ENCODE measurements at places on chromosomes 13 and 19. TPM values are rescaled to one million over a fixed set of nuclear protein-coding genes. Genes with fewer than 3 reads are reported as not detected.
A peak's percentile ranks its signal among the peaks of the same experiment; 100 is the strongest.

DNA sequence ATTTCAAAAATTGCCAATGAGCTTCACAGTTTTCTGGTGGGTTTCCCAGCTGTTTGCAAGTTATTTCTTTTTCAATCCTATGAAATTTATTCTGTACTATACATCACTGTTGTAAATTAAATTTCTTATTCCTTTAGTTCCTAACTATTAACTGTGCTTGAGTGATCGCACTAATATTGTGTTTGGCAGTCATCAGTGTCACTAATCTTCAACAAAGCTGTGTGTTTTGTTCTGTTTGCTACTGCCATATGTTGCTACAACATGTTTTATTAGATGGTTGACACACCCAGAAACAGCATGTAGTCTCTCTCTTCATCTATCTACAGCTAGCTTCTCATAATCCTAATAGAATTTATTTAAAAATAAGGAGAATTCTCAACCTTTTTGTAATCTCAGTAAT lies 453.6 kb upstream of the PRR20A start:
- no peak for DNase-seq

- no peak for DNase-seq
These were observed 285.7 kb downstream of the TBC1D4 start for GRCh38 chr13:75196147-75196837.

DNA sequence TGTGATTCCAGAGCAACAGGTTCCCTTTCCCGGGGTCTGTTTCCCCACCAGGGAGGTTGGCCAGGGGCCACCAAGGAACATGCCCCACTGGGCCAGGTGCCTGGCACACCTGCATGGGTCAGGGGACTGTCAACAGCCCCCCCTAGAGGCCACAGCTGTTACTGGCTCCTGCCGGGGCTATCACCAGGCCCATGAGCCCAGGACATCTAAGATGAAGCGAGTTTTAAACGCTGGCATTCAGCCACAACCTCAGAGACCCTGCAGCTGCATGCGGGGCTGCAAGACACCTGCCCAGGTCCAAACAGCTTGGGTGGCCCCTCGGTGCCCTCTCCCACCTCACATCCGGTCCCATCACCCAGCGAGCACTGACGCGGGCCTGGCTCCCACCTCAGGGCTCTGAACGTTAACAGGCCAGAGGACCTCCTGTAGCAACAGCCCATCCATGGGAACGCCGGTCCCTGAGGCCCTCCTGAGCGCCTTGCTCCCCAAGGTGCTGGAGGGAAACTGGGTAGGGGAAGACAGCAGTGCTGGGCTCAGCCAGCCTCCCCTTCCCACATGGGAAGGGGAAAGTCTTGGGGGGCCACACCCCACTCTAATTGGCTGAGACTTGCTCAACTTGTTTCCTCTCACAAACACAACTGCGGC lies 12.0 kb downstream of the KHSRP start:
- DNase-seq = peak; percentile 71

DNA sequence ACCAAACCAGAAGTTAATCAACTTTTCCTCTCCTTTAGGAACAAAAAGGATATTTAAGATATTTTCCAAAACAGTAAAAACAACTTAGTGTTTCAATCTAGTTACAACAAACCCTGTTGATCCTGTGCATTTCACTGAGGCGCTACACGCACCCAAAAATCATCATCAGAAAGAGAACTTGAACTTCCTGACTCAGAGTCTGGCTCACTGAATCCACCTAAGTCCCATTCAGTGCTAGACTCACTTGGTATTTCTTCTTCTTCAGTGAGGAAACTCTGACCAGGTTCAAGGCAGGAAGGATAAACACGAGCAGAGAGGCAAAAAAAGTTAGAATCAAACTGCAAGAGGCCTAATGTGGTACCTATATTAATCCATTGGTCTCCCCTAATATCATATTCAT lies 2.2 kb downstream of the KBTBD6 start:
- DNase-seq = no peak

DNA sequence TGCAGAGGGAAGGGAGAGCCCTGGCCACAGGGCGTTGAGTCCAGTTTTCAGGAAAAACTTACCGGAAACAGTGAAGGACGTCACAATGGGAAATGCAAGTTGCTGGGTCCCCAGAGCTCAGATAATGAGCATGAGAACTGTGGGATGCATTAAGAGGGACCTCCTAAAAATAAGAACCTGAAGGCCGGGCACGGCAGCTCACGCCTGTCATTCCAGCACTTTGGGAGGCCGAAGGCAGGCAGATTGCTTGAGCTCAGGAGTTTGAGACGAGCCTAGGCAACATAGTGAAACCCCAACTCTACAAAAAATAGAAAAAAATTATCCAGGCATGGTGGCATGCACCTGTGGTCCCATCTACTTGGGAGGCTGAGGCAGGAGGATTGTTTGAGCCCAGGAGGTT lies 170.6 kb downstream of the URI1 start:
- DNase-seq = no peak

- no peak for DNase-seq
These were observed 1877.7 kb upstream of the PRR20A start for GRCh38 chr13:55263045-55263444.

DNA sequence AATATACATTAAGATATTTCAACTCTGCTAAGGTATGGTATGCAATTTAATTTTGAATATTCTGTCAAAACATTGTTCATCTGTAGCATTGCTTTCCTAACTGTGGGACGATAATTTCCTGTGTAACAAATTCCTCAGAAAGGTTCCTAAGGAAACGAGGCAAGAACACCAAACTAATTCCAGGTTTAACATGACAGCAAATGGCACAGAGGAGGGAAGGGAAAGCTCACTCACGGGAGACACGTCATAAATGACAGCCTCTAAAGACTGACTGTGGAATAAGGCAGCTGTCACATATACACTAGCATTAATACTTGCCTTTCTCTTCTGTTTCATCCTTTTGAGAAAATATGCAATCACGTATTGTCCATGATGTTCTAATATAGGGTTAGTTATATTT lies 380.6 kb downstream of the LIG4 start:
- DNase-seq = no peak

DNA sequence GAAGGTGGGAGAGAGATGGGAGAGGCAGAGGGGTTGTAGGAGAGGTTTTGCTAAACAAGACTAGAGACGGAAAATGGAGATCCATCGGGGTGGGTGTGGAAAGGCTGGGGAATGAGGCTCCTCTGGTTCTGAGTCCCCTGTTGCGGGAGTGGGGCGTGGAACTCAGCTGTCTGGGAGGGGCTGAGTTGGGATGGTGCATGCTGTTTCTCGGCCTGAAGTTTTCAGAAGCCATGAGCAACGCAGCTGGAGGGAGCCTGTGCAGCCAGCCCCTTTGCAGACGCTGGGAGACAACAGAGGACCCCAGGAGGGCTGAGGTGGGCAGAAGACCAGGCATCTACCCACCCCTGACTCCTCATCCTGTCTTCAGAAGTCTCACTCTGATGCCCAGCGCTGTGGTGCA lies 7.4 kb upstream of the GIPR start:
- no peak for DNase-seq

DNA sequence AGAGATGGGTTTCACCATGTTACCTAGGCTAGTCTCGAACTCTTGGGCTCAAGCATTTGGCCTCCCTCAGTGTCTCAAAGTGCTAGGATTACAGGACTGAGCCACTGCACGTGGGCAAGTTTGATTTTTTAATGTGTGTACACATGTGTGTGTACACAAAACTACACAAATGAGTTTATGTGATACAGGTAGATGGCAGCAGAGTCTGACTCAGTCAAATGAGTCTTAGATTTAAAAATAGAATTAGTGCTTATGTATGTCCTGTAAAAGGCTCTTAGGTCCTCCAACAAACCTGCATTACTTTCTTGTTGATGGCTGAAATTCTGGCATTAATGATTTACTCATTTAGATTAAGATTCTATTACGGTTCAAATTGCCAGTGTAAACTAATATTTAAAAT lies 293.7 kb downstream of the PCDH17 start:
- DNase-seq = no peak

DNA sequence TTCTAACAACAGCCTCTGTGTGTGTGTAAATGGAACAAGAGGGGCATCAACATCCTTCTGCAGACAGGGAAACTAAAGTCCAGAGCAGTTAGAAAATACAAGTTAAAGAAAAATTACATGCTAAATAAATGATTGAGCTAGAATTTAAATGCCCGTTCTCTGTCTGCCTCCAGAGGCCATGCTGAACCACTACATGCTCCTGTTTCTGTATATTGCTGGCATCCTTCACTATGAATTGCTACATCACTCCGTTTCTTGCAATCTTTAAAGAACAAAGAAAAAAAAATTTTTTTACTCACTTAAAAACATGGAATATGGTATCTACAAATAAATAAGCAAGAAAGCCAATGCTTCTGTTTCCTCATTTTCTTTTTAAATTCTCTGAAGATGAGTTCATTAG lies 47.9 kb downstream of the DCT start:
- DNase-seq = no peak

- no peak for DNase-seq
These were observed 111.6 kb downstream of the GGACT start for GRCh38 chr13:100476963-100477362.

- DNase-seq = no peak
These were observed 46.2 kb upstream of the SOX21 start for GRCh38 chr13:94758436-94758960.

DNA sequence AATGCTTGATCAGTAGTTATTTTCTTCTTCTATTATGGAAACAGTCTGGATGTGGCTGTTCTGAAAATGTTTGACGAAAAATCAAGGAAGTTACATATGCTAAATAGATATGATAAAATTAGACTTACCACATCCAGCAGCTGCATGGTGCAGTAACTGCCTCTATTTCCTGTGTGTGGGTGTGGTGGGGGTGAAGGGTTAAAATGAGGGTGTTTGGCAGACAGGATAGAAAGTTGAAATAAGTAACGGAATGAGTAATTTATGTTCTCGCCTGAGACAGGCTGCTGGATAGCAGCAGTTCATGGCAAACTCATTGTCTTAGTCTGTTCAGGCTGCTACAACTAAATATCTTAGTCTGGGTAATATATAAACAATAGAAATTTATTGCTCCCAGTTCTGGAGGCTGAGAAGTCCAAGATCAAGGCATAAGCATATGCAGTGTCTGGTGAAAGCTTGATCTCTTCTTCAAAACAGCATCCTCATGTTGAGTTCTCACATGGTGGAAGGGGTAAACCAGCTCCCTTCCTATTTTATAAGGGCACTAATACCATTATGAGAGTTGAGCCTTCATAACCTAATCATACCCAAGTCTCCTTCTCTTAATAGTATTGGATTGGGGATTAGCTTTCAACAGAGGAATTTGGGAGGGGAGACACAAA lies 1248.9 kb downstream of the SLITRK5 start:
- no peak for DNase-seq

- no peak for DNase-seq
These were observed 11.5 kb downstream of the GPR183 start for GRCh38 chr13:99295488-99296252.

- no peak for DNase-seq
These were observed 208.8 kb downstream of the COG6 start for GRCh38 chr13:39864221-39864620.

GRCh38 chr13:42649831-42650230 lies 75.9 kb downstream of the TNFSF11 start:
- no peak for DNase-seq

DNA sequence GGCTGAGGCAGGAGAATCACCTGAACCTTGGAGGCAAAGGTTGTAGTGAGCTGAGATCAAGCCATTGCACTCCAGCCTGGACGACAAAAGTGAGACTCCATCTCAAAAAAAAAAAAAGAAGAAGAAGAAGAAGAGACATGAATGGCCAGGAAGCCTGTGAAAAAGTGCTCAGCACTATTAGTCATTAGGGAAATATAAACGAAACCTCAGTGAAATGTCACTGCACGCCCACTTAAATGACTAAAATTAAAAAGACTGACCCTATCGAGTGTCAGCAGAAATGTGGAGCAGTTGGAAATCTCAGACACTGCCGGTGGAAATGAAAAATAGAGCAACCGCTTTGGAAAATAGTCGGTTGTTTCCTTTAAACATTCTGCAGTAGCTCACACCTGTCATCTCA lies 5.5 kb upstream of the TYROBP start:
- no peak for DNase-seq

DNA sequence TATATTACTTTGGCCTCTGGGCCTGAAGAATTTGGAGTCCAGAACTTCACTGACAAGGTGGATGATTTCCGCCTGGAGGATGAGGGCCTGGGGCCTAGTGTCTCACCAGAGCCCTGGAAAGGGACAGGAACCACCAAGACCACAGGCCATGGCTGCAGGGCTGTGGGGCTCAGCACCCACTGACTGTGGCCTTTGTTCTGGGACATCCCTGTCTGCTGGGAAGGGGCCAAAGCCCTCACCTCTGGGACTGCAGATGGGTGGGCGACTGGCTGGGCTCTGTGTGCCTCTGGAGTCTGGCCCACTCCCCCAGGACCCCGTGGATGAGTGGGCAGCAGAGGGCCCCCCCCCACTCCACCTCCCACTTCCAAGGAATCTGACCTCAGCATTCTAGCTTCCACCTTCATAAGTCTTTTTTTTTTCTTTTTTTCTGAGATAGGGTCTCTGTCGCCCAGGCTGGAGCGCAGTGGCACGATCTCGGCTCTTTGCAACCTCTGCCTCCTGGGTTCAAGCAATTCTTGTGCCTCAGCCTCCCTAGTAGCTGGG lies 20.3 kb downstream of the CHST8 start:
- DNase-seq = no peak

- DNase-seq = no peak
These were observed 98.8 kb upstream of the SERP2 start for GRCh38 chr13:44274771-44275205.

ZNF256 gene
- 3.8 TPM for total RNA-seq

LMTK3 gene
- total RNA-seq = 1.1 TPM

FAAP24 gene
- total RNA-seq = not detected

NDUFA3 gene
- 316 TPM for total RNA-seq

C1QTNF9B gene
- not detected for total RNA-seq

PLK5 gene
- not detected for total RNA-seq

GZMM gene
- total RNA-seq = not detected

NR1H2 gene
- total RNA-seq = 80.8 TPM

FBXO27 gene
- 1.5 TPM for total RNA-seq

GPR12 gene
- not detected for total RNA-seq

STARD13 gene
- 107 TPM for total RNA-seq

PRSS57 gene
- not detected for total RNA-seq

PLPP2 gene
- 161 TPM for total RNA-seq

CYP2A6 gene
- total RNA-seq = not detected

NALCN gene
- not detected for total RNA-seq

IZUMO1 gene
- total RNA-seq = not detected

PSG2 gene
- total RNA-seq = not detected

SIAH3 gene
- total RNA-seq = not detected

Measured in transverse colon (tissue), 4 donors.